ENCODE measurements at places on chromosomes 13 and 19.

DNA sequence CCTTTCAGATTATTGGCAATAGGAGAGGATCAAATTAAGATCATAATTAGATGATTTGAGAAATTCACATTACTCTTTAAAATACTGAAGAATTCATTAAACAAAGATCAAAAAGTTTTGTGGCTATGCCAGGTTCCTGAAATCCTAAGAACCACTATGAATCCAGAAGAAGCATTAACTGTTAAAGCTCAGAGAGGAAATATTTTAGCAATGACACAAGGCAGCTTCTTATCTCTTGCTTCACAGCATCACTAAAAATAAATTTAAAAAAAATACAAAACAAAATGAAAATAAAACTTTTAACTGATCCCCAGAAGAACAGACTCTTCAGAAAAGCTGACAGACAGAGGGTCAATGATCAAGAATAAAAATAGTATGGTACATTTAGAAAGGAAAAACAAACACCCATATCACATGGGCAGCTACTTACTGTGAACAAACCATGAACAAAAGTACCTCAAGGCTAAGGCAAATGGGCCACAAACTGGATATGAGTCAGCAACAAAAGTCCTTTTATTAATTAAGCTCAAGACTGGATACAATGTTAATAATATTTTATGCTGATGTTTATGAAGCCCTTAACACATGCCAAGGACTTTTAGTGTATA, 19.6 kb downstream of the RNF6 start:
- no peak for DNase-seq

- DNase-seq, result no peak
These were observed at the start of gene SLC17A7 for GRCh38 chr19:49441210-49441959. Gene SLC17A7 (minus strand): TSS chr19:49441527. CDS start chr19:49441379, 148 bp downstream.

DNA sequence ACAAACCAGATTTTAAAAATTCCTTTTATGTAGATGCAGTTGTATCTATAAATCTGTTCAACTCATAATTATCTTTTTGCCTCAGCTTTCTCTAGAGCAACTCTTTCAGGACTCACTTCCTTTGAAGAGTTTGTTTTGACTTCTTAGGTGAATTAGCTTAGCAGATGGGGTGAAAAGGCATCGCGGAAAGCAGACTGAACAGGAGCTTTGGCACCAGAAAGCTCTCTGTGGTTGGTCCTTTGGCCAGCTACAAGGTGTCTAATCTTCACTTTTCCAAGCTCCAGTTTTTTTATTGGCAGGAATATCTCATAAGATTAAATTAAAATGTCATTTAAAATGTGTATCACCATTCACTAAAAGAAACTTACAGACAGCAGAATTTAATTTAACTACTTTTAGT, 60.6 kb upstream of the KLF12 start:
- DNase-seq, result no peak

GRCh38 chr19:38597075-38597474, 20.7 kb downstream of the MAP4K1 start:
- no peak for DNase-seq

DNA sequence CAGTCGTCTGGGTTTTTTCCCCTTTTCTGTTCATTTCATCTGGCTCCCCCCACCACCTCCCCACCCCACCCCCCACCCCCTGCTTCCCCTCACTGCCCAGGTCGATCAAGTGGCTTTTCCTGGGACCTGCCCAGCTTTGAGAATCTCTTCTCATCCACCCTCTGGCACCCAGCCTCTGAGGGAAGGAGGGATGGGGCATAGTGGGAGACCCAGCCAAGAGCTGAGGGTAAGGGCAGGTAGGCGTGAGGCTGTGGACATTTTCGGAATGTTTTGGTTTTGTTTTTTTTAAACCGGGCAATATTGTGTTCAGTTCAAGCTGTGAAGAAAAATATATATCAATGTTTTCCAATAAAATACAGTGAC, 9.3 kb downstream of the CALM3 start:
- no peak for DNase-seq

DNA sequence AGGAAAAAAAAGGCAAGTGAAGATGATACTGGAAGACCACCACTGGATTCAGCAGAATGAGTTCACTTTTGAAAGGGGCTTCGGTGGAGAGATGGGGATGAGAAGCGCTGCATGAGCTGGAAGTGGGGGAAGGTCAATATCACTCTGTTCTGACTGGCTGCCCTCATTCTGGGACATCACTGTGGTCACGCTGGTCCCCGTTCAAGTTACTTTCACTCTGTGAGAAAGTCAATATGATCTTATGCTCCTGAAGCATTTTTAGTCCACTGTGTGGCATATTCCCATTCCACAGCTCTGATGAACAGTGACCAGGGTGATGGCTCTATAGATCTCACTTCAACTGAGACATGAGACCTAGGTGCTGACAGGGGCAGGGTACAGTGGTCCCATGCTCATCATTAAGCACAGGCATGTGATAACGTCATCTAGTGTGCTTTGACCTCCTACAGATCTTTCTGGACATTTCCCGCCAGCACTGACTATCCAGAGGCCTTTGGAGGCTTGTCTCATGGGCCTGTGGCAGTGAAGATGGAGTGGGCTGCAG, 40.2 kb upstream of the GPR183 start:
- no peak for DNase-seq

DNA sequence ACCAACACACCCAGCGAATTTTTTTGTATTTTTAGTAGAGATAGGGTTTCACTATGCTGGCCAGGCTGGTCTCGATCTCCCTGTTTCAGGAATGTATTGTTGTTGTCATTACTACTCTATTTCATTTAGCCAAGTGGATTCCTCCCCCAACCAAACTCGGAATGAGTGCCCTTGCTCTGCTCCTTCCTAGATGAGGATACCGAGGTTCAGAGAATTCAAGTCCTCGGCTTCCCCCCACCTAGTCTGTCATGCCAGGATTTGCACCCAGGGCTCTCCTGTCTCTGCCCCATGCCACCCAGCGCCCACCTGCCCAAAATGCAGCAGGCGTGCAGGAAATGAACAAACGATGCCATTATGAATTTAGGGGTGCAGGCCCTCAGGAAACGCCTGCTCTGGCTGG, 3.5 kb upstream of the SPACA4 start:
- DNase-seq, result no peak

DNA sequence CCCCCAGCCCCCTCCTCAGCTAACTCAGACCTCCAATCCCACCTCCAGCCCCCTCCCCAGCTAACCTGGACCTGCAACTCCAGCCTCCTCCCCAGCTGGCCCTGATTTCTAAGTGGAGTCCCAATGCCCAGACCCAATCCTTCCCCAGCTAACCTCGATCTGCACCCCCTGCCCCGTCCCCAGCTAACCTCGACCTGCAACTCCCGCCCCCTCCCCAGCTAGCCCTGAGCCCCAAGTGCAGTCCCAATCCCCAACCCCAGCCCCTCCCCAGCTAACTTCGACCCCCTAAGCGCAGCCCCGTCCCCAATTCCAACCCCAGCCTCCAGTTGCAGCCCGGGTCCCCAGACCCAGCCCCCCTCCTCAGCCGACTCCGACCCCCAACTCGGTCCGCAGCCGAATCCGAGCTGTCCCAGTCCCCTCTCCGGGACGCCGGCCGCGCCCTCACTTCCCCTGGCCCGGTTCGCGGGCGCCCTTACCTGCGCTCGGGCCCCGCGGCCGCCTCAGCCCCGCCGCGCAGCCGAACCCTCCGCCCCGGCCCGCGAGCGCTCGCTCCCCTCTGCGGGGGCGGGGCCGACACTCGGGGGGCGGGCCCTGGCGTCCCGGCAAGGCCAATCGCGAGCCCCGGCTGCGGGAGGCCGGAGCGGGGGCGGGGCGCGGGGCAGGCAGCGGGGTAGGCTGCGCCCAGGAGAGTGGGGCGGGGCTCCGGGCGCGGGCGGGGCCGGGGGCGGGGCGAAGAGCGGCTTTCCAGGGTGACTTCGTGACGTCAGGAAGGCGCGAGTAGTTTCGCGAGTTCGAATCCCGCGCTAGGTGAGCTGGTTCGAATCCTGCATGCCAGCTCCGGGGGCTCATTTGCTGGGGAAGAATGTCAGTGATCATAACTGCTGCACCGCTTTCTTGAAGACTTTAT, at the start of gene GNG7:
TSS of gene GNG7 (minus strand) at position 525 of the 907 bp plus-strand sequence. CDS start 182,006 bp downstream, outside the sequence.
- peak; percentile 60 for DNase-seq

DNA sequence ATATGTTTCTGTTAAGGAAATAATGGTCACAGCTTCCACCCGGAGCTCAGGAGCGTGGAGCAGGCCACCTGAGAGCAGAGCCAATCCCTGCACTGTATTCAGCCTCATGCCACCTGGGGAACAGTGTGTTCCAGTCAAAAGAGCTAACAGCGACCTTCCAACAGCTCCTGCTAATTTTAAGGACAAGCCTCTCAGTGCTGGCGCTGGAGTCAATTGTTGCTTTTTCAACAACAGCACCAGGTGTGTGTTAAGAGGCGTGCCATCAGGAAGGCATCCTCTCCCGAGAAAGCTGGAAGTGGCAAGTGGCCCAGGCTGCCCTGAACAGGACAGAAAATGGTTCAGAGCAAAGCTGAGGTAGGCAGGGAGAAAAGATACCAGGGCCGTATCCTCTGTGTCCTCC, 102.0 kb downstream of the CACNA1A start:
- no peak for DNase-seq

DNA sequence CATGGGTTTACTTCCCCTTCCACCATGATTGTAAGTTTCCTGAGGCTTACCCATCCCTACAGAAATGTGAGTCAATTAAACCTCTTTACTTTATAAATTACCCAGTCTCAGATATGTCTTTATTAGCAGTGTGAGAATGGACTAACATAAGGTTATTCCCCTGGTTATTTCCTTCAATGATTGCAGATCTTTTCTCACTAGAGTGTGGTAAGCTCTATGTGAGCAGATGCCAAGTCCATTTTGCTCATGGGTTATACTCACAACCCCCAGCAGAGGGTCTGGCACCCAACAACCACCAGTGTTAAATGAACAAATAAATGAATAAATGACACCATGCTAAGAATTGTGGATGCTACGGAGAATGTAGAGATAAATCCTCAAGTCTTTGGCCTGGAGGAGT, 472.8 kb downstream of the LIG4 start:
- no peak for DNase-seq

GRCh38 chr13:86665842-86666241, 866.6 kb upstream of the SLITRK6 start:
- no peak for DNase-seq

- no peak for DNase-seq
These were observed 250.0 kb downstream of the RGCC start for GRCh38 chr13:41707194-41707821.

- DNase-seq, result no peak
These were observed 27.2 kb downstream of the CCDC8 start for GRCh38 chr19:46386151-46386550.

DNA sequence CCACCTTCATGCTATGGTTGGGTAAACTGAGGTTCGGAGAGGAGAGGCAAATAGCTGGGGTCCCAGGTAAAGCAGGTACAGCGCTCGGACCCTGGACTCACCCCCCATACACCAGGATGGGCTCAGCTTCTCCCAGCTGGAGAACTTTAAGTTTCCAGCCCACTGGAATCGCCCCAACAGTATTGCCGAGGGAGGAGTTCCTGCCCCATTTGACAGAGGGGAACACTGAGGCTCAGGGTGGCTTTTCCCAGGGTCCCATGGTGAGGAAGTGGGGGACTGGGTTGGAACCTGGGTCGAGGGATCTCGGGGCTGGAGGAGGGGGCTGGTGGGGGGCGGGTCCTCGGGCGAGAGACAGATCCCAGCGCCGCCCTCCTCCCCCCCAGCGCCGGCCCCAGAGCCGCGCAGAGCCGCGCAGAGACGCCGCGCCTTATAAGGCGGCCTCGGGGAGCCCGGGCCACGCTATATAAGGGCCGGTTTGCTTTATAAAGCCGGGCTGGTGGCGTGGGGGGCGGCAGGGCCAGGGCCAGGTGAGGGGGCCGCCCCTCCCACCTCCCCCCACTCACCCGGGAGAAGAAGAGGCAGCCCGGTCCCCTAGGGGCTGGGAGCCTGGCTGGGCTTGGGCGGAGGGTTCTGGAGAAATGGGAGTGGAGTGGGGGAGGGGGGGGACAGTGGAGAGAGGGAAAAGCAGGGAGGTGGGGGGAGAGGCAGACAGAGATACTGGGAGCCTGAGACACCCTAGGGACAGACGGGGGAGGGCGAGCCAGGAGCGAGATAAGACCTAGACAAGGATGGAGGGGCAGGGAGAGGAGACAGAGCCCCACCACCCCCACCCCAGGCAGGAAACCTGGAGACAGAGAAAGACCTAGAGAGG, 1.1 kb downstream of the CNN1 start:
- no peak for DNase-seq

- no peak for DNase-seq
These were observed 211.7 kb upstream of the STARD13 start for GRCh38 chr13:33497146-33497845.

DNA sequence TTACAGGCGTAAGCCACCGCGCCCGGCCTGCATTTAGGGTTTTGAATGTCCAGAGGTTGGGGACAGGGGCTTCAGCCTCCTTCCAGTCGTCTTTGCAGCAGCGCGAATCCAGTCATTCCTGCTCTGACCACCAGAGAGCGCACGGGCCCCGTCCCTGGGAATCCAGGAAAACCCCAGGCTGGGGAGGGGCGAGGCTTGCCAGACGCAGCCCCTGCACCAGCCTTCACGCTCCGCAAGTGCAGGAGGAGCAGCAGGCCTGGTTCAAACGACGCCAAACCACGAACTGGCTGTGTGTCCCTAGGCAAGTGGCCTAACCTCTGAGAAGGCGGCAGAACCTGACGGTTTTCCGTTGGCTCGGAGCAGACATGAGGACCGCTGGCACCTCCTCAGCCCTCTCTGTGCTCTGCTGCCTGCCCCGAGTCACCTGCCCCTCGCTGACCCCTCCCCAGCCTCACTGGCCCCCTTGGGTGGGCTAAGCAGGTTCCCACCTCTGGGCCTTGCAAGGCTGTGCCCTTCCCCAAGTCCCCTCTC, 2.0 kb upstream of the RNF126 start:
- peak; percentile 62 for DNase-seq

GRCh38 chr13:83085186-83085900, 796.9 kb downstream of the SLITRK1 start:
- DNase-seq, result no peak

DNA sequence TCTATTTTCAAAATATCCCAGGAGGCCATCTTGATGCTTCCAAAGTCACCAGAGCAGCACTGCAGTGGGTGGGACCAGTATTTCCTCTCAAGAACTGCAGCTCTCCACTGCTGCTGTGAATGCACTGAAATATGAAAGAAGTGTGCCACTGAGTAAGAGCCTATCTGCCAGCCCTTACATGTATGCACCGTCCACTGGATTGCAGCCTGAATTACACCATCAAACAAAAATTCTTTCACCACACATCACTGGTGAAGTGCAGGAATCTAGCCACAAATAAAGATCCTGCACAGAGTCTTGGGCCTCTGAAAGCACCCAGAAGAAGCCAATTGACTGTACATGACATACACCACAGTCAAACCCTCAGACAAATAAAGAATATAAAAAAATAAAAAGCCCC, 249.0 kb downstream of the LHFPL6 start:
- DNase-seq, result no peak

- no peak for DNase-seq
These were observed 11.3 kb upstream of the CELF5 start for GRCh38 chr19:3213159-3213558.

- no peak for DNase-seq
These were observed 46.9 kb downstream of the C1QTNF9 start for GRCh38 chr13:24356270-24356669.

Data from Jurkat, Clone E6-1 (cell line).